ENCODE measurements at places on chromosomes 5 and 9. TPM values are rescaled to one million over a fixed set of nuclear protein-coding genes. Genes with fewer than 3 reads are reported as not detected.

LIFR gene
- total RNA-seq: 33.4 TPM

DNA sequence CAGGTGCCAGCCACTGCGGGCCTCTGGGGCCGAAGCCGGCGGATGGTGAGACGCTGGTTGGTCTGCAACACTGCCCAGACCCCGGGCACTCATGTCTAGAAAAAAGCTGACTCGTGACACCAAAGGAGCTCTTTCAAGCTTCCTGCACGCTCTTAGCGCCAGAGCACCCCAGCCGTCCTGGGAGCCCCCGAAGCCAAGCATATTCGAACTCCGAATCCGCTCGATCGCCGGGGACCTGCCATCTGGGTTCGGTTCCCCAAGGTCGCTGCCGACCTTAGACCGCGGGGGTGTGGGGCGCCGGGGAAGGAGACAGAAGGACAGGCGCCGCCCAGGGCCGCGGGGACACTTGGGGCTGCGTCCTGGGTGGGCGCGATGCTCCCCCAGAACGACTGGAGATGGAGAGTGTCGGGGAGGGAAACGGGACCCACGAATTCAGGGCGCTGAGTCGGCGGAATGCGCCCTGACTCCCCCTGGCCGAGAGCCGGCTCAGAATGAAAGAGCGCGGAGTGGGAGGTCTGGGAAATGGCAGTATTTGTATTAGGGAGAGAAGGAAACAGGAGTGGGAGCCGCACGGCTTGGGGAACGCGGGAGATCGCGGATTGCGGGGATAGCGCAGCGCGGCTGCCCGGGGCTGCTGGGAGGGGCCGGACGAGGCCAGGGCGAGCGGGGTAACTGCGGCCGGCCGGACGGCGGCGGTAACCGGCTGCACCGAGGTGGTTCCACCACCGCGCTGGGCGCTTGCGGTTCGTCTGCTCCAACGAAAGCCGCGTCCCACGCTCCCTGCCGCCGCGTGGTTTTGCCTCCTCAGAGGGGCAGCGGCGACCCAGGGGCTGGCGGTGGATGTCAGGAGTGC lies 20.1 kb upstream of the MARCHF6 start:
- peak; percentile 18 for DNase-seq

DNA sequence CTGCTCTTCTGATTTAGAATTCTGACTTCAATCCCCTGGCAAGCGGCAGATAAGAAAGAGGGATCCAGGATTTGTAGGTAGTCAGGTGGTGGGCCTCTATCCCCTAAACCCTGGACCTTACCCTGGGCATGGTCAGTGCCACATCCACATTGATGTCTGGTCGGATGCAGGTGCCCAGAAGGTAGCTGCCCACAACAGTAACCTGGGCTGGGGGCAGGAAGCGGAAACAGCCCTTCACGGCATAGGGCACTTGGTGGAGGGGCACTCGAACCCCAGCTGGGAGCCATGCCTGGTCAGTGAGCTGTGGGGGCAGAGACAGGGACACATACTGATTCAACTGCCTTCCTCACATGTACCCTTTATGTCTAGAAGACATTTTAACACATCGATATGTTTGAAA lies 3.8 kb downstream of the NOL6 start:
- no peak for DNase-seq

DNA sequence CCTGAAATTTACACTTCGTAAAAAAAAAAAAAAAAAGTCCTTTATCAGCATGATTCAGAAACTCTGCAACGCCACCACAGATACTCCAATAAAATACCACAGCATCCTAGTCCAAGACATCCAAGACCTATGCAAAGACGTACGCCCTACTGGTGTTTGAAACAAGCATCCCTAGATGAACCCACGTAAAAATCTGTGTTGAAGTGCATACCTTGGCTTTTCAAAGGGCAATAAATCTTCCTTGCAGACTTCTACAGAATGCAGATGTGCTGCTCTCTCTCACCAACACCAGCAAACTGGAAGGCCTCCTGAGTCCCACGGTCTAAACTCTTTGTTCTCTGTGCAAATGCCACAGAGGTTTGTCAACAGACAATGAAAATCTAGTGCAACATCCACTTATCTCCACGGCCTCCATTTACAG lies 38.8 kb downstream of the MYO10 start:
- no peak for DNase-seq

- no peak for DNase-seq
Observed at GRCh38 chr5:8813180-8813579, 732.7 kb downstream of the SEMA5A start.

DNA sequence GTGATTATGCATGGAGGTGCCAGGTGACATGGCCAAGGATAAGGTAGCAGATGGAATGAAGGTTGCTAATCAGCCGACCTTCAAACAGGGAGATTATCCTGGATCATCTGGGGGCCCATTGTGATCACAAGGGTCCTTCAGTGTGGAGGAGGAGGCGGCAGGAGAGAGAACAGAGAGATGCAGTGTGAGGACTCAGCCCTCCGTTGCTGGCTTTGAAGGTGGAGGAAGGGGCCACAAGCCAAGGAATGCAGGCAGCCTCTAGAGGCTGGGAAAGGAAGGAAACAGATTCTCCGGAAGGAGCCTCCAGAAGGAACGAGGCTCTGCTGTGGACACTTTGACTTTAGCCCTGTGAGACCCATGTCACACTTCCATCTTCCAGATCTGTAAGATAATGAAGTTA lies 27.4 kb upstream of the EEIG1 start:
- no peak for DNase-seq

All from progenitor cell of endocrine pancreas (in vitro differentiated cells).